ENCODE measurements at places on chromosomes 3 and 15.

GRCh38 chr3:149186219-149186618 lies 35.4 kb downstream of the CP start:
- no peak for DNase-seq

DNA sequence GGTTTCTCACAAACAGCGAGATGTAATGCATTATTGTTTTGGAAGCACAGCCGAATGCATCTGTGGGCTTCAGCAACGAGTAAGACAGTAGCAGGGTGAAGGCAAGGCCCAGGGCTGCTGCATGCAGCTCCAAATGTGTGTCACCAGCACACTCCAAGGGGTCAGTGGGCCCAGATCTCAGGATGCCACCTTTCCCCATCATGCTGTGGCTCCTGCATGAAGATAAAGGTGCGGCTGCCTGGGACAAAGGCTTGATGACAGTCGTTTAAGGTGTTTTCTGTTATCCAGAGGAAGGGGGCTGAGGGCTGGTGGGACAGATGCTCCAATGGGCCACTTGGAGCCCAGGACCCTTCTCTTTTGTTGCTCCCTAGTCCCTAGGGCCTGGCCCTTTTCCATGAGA lies 13.2 kb downstream of the C3orf22 start:
- DNase-seq, result no peak

GRCh38 chr3:15387735-15388134 lies 39.6 kb downstream of the METTL6 start:
- DNase-seq, result peak; percentile 34

DNA sequence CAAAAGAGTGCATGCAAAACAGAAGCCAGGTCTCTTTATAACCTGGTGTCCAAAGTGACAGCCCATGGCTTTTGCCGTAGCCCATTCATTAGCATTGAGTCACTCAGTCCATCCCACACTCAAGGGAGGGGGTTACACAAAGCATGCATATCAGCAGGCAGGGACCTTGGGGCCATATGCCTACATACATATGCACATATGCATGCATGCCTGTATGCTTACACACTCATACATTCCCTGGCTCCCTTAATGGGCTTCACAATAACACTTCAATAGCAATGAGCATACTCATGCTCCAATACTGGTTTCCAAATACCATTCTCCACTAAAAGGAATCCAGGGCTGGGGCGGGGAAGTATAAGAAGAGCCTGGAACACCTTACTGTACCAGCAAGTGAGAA lies 22.0 kb downstream of the TRPM1 start:
- no peak for DNase-seq

- no peak for DNase-seq
Observed at GRCh38 chr3:64176461-64176996, 48.7 kb downstream of the PRICKLE2 start.

All from OCI-LY7 (cell line).